ENCODE measurements at places on chromosomes 1 and 21. TPM values are rescaled to one million over a fixed set of nuclear protein-coding genes. Genes with fewer than 3 reads are reported as not detected.

- DNase-seq, result no peak
Observed at GRCh38 chr1:241518476-241519307, 863 bp downstream of the FH start.

- DNase-seq, result no peak
Observed at GRCh38 chr1:64561993-64562392, 92.1 kb downstream of the CACHD1 start.

DNA sequence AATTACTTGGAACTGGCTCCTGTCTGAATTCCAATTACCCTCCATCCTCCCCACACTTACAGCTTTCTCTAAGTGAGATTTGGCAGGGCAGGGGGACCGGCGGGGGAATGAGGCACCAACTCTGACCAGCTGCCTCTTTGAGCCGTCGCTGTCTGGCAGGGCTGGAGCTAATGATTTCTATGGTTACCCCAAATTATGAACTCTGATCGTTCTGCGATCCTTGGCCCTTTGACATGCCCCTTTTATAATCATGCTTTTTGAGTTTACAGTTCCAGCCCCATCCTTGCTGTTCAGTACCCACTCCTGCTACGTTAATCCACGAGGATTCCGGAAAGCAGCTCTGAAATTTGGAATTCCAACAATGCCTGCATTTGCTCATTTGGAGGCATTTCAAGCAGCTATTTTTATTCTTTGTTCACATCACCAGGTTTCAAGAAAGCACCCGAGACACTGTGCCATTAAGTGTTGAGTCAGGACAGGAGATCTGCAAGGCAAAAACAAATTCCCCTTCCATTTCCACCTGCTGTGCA, 54.6 kb upstream of the LBR start:
- DNase-seq, result no peak

DNA sequence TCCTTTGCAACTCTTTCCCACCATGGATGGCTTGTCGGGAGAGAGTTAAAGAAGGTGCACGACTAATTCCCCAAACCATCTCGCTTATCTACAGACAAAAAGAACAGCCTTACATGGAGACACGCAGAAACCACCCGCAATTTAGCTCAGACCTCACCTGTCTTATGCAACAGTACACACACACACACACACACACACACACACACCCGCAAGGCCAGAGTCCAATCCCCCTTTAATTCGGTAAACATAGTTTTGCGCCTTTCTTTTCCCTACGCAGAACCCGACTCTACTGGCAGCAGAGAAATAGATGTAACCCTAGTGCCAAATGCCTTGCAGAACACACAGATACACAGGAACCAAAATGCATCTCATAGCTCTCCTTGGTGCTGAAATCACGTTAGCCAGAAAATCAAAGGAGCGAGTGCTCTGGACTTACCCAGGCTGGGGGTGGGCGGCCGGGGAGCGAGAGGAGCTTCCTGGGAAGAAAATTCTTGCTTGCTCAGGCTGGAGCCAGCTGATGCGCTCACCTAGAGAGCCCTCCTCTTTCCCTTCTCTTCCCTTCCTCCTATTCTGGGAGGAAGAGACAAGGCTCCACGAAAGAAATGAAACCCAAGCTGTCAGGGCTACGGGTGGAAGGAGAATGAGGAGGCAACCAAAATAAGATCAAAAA, 470 bp downstream of the TNR start:
- DNase-seq, result no peak

OR2L5 gene
- not detected for total RNA-seq

CNR2 gene
- not detected for total RNA-seq

FCRL5 gene
- total RNA-seq, result 0.49 TPM

CDCA8 gene
- 2.2 TPM for total RNA-seq

CD247 gene
- total RNA-seq, result 9.8 TPM

TMCO4 gene
- total RNA-seq, result 28.7 TPM
